ENCODE measurements at places on chromosomes 7 and 10.

- DNase-seq, result no peak
Observed at GRCh38 chr10:75472685-75473084, 41.3 kb downstream of the LRMDA start.

DNA sequence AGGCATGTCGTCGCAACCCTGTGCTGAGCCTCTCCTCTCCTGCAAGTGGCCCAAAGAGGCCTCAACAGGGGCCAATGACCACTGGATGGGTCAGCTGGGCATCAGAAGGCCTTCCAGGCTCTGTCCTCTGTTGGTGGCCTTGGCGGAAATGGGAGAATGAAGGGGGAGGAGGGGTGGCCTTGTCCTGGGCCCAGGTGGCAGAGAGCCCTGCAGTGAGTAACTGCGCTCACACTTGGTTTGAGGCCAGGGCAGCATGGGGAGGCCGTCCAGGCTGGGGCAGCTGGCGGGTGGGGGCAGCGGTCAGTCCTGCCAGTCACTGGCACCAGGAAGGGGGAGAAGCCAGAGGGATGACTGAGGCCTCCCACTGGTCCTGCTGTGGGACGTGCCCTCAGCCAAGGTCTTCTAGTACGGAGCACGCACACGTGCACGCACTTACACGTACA, 59.8 kb downstream of the LHPP start:
- DNase-seq, result no peak

- DNase-seq, result no peak
Observed at GRCh38 chr10:77082601-77083252, 554.9 kb downstream of the KCNMA1 start.

GRCh38 chr7:151553356-151553755, 33.7 kb upstream of the RHEB start:
- DNase-seq, result no peak

DNA sequence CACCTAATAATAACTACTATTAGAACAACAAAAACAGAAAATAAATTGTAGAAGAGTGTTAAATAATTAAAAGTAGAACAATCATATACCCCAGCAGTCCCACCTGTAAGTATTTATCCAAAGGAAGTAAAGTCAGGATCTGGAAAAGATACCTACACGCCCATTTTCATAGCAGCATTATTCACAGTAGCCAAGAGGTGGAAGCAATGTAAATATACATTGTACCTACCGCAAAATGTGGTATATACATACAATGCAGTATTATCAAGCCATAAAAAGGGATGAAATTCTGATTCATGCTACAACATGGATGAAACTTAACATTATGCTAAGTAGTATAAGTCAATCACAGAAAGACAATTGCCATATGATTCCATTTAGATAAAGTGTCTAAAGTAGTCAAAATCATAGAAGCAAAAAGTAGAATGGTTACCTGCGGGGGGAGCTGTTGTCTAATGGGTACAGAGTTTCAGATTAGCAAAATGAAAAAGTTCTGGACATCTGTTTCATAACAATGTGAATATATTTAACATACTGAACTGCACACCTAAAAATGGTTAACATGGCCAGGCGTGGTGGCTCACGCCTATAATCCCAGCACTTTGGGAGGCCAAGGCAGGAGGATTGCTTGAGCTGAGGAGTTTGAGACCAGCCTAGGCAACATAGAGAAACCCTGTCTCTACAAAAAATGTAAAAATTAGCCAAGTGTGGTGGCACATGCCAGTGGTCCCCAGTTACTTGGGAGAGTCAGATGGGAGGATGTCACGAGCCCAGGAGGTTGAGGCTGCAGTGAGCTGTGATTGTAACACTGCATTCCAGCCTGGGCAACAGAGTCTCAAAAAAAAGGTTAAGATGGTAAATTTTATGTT, 6.0 kb upstream of the TMED4 start:
- no peak for DNase-seq

GRCh38 chr10:48463318-48464003, 141.4 kb downstream of the ARHGAP22 start:
- peak; percentile 45 for DNase-seq
